ENCODE measurements at places on chromosomes 16 and 17.

GRCh38 chr17:3828151-3828851, 17.7 kb downstream of the NCBP3 start:
- DNase-seq, result no peak

DNA sequence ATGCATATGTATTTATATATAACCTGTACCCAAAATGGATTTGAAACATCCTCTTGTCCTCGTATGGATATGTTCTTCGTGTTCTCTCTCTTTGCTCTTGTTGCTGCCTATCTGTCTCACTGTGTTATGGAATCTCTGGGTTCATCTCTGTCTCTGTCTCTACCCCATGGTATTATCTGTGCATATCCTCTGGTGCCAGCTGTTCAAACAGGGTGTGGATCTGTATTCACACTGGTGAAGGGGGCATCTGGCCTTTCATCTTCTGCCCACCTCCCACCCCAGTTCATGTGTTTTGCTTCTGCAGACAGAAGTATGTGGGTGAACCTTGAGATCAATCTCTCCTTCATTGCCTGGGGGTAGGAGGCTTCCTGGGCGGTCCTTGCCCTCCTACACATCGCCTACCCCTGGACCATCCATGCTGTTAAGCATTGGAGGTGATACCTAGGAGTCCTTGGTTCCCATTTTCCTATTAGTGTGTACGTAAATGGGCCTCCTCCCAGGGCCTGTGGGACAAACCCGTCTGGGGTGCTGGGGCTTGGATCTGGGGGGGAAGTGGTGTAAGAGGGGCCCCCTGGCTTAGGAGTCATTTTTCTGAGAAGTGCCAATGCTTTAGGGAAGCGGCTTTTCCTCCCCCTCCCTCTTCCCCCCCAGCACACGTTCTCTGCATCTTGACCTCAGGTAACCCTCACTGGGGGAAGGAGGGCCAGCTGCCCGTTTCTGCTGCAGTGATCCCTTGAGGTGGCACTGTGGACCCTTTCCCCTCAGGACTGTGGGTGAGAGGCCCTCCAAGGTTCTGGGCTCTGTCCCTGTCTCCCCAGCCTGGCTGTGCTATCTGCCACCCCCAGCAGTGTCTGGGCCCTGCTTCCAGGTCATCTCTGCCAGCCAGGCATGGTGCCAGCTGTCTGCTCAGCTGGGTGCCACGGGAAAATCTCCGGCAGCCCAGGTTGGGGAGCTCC, 21.1 kb downstream of the RARA start:
- no peak for DNase-seq

- DNase-seq, result no peak
These were observed 7.3 kb downstream of the ACACA start for GRCh38 chr17:37399265-37399803.

GRCh38 chr16:73289232-73289631, 241.3 kb upstream of the ZFHX3 start:
- DNase-seq, result peak; percentile 66

DNA sequence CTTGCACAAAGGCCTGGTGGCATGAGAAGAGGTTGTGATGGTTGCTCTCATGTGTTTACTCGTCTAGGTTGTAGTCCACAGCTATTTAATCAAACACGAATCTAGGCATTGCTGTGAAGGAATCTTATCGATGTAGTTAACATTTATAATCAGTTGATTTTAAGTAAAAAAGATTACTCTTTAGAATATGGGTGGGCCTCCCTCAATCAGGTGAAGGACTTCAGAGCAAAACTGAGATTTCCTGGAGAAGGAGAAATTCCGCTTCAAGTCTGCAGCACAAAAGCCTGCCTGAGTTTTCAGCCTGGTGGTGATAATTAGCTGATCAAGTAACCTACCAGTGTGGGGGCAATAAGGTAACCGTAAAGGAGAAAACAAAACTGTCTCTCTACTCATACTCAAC, 523.6 kb downstream of the GRIN2A start:
- DNase-seq, result no peak

DNA sequence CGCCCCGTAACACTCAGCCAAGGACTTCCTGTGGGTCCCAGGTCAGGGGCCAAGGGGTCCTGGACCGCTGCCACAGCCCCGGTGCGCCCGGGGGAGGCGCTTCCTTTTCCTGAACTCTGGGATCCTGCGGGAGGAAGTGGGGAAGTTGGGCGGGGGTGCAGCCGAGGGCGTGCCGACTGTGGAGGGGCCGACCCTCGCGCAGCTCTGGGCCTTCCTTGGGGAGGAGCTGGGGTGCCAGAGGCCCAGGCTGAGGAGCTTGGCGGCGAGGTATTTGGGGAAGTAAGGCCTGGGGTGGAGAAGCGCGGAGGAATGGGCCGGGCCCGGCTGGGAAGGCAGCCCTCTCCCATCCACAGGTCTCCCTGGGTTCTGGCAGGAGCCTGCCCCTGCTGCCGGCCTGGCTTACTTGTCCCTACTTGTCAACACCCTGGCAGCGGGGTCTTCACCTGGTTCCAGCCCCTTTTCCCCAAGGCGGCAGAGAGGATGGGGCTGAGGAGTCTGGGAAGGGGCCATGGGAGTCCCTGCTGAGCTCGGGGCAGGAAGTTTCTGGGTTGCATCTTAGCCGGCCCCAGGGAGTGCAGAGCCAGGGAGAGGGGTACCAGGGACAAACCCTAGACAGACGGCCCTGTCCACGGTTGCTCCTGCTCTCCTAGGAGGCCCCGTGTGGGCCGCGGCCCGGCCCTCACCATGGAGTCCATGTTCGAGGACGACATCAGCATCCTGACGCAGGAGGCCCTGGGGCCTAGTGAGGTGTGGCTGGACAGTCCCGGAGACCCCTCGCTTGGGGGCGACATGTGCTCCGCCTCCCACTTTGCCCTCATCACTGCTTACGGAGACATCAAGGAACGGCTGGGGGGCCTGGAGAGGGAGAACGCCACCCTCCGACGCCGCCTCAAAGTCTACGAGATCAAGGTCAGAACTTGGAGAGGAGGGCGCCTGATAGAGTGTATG, 1.7 kb downstream of the TBKBP1 start:
- DNase-seq, result no peak

DNA sequence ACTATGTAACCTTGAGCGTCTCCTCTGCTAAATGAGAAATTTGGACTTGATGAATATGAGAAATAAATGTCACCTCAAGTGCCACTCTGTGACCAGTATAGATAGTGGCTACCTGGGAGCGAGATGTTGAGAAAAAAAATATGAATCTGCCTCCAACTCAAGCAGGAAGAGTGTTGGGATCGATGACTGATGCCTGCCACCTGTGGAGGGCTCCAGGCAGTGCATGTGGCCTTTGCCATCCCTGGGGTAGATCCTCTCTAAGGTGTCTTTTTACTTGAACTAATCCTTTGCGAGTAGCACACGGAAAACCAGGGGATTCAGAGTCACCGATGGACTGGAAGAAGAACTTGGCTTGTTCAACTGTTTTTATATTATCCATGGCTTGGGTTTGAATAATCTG, 9.4 kb downstream of the CCDC182 start:
- DNase-seq, result no peak

DNA sequence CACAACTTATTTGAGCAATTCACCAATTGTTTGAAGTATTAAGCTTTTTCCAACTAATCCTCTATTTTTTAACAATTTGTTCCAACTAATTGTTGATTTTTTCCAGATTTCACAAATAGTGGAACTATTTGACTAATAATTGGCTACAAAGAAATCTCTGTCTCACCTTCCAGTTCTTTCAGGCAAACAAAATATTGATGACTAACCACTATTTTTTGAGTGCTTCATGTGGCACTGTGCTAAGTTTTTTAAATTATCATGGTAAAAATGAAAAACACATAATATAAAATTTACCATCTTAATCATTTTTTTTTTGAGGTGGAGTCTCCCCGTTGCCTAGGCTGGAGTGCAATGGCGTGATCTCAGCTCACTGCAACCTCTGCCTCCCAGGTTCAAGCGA, 24.6 kb upstream of the GRIN2A start:
- no peak for DNase-seq
